ENCODE measurements at places on chromosomes 7 and 10.

GRCh38 chr7:41459183-41459582 is 243.7 kb downstream of the INHBA start:
- DNase-seq, result no peak

GRCh38 chr7:64889686-64890162 is 13.3 kb upstream of the ZNF273 start:
- DNase-seq, result no peak

- no peak for DNase-seq
Measured at GRCh38 chr7:54360075-54360840, 181.9 kb upstream of the VSTM2A start.

DNA sequence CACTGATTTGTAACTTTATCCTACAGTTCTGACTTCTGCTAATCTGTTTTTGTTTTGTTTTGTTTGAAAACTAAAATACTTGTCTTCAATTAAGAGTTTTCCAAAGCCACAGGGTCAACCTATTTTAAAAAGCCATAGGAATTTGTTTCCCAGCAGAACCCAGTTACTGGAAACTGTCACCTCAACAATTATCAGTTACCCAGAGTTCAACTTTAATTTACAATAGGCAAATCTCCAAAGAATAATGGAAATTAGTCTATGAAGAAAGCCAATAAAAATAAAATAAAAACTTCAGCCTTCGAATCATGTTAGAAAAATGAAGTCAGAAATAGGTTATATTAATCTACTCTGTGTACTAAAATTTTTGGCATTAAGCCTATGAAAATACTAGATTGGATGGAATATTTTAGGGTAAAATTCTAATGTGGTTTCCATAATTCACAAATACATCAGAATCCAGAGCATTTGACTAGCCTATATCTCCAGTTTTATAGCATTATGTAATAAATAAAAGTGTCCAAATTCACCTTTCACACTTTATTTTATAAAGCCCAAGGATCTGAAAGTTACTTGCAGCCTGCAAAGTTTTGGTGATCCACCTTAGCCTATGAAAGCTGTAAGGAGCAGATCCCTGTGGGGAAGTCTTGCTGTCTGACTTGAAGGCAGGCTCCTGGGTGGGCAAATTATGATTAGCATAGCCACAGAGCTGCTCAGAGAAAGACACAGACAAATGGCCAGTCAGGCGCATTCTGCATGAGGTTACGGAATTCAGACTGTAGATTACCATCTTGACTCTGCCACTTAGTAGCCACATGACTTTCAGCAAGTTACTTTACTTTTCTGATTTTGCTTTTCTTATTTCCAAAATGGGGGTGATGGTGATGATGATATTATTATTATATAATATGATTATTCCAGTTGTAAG is 250.0 kb upstream of the HGF start:
- DNase-seq, result no peak

- no peak for DNase-seq
Measured at GRCh38 chr7:7639421-7639820, 1.1 kb upstream of the UMAD1 start.

Data from DMS 273 treated with DMSO at 0.1 percent for 48 hours (cell line).